ENCODE measurements at places on chromosomes 2 and 18.
A peak's percentile ranks its signal among the peaks of the same experiment; 100 is the strongest.

- DNase-seq: no peak
Observed at GRCh38 chr2:211437396-211437795, 881.0 kb downstream of the CPS1 start.

- DNase-seq: no peak
Observed at GRCh38 chr2:156706576-156706975, 270.4 kb downstream of the GPD2 start.

GRCh38 chr2:217288472-217289063 lies 428.7 kb upstream of the TNP1 start:
- no peak for DNase-seq

DNA sequence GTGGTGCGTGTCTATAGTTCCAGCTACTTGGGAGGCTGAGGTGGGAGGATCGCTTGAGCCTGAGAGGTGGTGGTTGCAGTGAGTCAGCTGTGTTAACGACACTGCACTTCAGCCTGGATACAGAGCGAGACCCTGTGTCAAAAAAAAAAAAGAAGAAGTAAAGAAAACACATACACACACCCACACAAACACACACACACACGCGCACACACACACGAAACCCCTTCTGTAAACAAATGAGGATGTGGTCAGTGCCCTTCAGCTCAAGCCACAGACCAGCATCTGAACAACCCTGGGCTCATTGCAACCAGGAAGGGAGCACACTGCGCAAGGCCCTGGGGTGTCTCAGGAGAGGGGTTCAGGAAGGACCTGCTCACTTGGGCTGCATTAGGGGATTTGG lies 47.9 kb upstream of the KCNF1 start:
- no peak for DNase-seq

GRCh38 chr18:52999633-53000032 lies 659.6 kb downstream of the DCC start:
- DNase-seq: no peak

DNA sequence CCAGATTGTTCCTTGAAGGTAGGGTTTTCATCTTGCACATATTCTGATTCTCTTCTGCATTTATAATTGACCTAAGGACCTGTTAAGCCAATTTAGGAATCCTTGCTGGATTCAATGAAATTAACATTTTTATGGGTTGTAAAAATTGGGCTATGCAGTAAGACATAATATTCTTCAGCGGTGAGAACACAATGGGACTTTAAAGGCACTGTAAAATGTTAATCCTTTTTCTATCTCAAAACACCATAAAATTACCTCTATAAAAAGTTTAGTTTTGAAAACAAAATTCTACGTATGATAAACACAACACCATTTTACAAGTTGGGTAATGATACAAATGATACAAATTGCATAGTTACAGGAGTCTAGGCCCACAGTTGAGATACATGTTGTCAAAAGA lies 169.2 kb upstream of the DTNA start:
- no peak for DNase-seq

DNA sequence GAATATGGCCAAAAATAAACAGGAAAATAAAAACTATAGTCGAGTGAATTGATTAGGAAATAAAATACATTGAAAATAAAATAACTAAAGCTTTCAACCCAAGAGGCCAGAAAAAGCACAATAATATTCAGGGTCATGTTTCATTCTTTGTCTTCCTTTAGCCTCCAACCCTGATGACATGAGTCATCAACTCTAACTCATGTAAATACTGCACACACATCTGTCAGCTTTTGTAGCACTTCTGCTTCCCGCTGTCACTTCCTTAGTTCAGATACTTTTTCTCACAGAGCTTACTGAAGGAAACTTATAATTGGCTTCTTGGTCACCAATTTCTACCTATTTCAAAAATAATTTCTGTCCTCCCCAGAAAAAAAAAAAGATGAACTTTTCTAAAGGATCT lies 112.8 kb downstream of the UPP2 start:
- DNase-seq: peak; percentile 48

- DNase-seq: no peak
Observed at GRCh38 chr2:27724191-27724590, 47.3 kb upstream of the MRPL33 start.

DNA sequence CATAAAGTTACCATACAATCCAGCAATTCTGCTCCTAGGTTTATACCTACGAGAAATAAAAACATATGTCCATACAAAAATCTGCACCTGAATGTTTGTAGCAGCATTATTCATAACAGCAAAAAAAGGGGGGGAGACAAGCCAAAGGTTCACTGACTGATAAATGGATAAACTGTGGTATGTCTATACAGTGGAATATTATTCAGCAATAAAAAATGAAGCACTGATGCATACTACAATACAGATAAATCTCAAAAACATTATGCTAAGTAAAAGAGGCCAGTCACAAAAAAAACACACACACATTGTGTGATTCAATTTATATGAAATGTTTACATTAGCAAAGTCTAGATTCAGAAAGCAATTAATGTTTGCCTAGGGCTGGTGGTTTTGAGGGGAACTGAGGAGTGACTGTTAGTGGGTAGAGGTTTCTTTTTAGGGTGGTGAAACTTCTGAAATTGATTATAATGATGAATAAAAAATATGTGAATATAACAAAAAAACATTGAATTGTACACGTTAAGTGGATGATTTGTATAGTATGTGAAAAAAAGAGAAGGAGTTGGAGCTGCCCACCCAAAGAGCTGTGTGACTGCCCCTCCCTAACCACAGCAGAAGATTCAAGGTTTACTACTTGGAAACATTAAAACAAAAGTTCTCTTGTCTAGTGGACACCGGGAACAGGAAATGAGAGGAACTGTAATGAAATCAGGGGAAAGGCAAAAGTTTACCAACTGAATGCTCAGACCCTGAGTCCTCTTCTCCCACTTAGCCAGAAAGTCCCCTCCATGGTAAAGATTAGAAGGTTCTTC lies 13.4 kb downstream of the COLEC12 start:
- DNase-seq: peak; percentile 28

DNA sequence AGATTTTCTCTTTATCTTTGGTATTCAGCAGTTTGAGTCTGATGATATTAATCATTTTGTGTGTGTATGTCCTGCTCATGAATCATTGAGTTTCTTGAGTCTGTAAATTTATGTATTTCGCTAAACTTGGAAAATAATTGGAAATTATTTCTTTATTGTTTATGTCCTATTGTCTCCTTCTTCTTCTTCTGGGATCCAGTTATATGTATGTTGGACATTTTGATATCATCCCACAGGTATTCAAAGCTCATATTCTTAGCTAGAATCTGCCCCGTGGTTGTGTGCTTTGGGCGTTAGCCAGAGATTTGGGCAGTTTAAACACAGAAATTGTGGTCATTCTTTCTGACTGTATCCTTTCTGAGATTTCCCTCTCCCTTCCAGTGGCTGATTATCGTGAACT lies 243.0 kb upstream of the SPRED2 start:
- DNase-seq: no peak

DNA sequence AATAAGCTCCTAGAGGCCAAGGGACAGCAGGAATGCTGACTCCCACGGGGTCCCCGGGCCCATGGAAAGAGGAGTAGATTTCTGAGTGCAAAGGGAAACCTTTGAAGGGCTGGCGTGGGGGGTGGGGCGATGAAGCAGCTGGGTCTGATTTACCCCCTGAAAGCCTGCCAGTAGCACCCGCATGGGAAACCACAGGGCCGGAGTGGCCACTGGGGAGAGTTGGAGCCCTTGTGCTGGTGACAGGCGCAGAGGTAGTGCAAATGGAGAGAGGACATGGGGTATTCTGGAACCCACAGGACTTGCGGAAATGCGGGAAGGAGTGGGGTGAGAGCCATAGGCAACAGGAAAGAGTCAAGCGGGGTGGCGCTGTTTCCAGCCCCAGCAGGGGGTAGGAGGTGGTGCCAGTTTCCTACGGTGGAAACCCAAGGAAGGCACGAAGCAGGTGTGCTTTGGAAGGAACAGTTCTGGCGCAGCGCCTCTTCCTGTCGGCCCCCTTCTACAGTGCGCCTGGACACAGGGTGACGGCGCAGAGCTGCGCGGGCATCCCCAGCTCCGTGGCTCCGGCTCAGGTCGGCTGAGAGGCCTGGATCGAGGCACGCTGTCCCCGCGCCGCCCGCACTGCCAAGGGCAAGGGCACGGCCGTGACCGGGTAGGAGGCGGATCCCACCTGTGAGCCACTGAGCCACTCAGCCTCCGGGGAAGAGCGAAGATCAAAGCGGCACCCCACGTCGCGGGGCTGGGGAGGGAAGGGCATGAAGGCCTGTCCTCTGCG lies 149.0 kb upstream of the GLI2 start:
- DNase-seq: peak; percentile 83

DNA sequence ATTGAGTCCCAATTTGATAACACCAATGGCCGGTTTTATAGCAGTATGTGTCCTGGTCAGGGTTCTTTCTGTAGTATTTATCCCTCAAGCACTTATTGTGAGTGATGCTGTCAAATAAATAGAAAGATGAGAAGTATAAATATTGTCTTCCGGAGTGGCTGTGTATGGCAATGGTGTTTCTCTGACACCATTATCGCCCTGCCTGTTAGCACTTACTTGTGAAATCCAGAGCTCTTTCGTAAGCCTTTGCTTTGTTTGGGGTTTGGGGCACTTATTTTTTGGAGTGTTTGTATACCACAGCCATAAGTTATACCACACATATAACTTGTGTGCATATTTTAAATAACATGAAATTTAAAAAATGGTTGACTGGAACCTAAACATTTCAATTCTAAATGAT lies 29.3 kb downstream of the CD8B2 start:
- DNase-seq: no peak

- DNase-seq: no peak
Observed at GRCh38 chr2:143475041-143475776, 346.0 kb downstream of the ARHGAP15 start.

Measured in SW480 (cell line).